ENCODE measurements at places on chromosomes 3 and 15.

DNA sequence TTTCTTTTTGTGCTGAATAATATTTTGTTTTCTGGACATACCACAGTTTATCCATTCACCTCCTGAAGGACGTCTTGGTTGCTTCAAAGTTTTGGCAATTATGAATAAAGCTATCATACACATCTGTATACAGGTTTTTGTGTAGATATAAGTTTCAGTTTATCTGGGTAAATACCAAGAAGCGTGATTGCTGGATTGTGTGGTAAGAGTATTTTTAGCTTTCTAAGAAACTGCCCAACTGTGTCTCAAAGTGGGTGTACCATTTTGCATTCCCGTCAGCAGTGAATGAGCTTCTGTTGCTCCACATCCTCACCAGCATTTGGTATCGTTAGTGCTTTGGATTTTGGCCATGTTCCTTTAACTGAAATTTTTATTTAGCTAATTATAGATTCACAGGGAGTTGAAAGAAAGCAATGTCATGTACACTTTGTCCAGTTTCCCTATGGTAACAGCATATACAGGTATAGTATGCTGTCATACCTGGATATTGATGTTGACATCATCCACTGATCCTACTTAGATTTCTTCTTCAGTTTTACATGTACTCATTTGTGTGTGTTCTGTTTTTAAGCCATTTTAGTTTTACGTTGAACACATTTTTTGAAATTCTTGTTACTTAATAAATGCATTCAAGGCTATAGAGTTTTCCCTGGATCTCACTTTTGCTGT is 11.9 kb downstream of the ARID3B start:
- no peak for DNase-seq

DNA sequence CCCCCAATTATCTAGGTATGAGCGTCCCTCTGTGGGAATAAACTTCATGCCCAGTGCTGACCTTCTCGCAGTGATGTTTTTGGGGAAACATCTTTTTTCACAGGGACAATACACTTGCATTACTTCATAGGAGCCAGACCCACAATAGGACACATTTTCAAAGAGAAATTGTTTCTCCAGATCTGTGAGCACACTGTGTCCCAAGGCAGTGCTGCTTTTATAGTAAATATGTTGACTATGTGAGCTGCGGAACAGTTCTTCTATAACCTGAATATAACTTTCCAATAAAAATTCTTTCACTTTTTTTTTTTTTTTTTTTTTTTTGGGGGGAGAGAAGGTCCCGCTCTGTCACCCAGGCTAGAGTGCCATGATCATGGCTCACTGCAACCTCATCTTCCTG is 17.4 kb upstream of the THSD4 start:
- DNase-seq: no peak

DNA sequence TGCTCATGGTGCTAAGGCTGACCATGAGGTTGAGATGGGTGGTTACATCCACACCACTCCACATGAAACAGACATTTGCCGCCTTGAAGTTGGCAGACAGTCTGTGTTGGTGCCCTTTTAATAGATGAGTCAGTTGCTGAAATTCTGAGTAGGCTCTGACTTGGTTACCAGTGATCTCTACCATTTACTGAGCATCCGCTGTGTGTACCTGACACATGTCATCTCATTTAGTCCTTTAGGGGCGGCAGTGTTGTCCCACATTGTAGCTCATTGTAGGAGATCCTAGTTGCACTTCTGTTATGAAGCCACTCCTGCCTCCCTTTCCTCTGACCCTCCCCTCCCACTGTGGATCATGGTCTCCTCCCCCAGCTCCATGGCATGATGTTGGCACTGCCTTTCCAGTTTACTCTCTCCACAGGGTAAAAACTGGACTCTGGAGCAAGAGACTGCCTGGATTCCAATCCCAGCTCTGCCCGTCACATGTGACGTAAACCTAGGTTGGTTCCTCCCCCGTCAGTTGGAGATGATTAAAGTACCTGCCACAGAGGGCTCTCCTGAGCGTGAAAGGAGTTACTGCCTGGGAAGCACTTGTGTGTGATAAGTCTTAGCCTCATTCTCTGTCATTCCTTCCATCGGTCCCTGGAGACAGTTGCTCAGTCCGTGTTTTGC is 21.6 kb downstream of the SLCO3A1 start:
- no peak for DNase-seq

- DNase-seq: no peak
These were observed 9.4 kb upstream of the SEMA3B start for GRCh38 chr3:50259432-50260026.

GRCh38 chr15:41133454-41133853 is 17.4 kb upstream of the INO80 start:
- DNase-seq: no peak

DNA sequence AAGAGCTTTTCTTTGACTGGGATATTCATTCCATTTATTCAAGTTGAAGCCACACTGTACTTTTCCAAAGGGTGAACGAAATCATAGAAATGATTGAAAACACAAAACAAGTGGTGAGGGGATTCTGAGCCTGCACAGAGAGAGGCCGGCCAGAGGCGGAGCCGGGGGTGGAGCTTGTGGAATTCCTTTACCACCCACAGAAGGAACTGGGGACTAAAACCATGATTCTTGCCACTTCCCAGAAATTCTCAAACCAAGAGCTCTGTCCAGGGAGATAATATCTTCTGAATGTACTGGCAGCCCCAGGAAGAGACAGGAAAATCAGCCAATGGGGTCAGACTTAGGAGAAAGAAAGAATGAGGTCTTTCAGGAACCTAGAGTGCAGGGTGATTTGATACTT is 20.8 kb downstream of the FBN1 start:
- DNase-seq: no peak

- DNase-seq: no peak
These were observed 4.6 kb downstream of the RBM15B start for GRCh38 chr3:51395493-51396213.

DNA sequence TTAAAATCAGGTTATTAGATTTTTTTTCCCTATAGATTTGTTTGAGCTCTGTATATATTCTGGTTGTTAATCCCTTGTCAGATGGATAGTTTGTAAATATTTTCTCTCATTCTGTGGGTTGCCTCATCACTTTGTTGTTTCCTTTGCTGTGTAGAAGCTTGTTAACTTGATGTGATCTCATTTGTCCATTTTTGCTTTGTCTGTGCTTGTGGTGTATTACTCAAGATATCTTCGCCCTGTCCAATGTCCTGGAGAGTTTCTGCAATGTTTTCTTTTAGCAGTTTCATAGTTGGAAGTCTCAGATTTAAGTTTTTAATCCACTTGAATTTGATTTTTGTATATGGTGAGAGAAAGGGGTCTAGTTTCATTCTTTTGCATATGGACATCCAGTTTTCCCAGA is 699.1 kb downstream of the NAALADL2 start:
- no peak for DNase-seq

- DNase-seq: no peak
These were observed 34.1 kb upstream of the ATG7 start for GRCh38 chr3:11238060-11238459.

- DNase-seq: no peak
These were observed 36.4 kb downstream of the DNAJB8 start for GRCh38 chr3:128430301-128430700.

DNA sequence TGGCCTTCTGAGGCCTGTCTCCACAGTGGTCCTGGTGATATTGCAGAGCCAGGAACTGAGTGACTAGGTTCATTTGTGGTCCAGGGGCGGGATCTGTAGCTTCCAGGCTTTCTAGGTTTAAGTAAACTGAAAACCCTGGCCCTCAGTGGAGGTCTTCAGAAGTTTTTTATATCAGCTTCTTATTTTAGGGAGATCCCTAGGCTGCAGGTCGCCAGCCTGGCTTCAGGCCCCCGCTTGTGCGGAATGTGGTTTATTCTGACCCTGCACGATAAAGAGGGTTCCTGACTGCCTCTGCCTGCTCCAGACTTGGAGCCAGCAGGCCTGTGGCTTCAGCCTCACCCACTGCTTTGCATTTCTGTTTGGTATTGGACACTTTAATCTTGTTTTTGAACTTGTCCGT is 133.9 kb upstream of the PLXNA1 start:
- DNase-seq: no peak

DNA sequence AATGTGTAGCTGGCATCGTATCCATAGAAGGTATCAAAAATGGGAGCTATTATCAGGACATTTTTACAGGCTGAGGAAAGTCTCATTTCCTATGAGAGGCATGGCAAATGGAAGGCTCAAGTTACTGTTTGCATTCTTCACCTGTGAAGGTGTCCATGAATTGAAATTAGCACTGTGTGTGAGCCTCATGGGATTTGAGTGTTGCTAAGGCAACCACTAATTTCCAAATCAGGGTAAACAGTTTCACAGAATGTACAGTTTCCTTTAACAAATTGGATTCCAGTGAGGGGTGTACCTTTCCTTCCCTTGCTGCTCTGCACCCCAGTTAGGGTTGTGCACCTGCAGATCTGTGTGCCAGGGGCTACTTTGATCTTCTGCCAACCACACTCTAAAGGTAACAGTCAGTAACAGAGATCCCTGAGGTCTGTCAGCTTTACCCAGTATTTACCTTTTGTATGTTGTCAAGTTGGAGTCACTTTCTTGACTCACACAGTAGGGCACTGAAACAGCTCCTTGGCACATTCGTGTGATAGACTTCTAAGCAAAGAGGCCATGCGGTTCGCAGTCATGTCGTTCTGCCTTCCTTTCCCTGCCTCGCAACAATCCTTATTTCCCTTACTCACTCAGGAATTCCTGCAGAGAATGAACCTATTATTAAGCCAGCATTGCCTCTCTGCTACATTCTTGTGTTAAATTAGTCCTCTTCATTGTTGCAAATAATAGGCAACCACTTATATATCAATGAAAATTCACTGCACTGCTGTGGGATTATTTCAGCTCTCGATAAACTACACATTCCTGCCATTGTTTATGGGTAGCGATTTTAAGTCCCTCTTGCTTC is 129.8 kb upstream of the GBE1 start:
- peak; percentile 11 for DNase-seq

DNA sequence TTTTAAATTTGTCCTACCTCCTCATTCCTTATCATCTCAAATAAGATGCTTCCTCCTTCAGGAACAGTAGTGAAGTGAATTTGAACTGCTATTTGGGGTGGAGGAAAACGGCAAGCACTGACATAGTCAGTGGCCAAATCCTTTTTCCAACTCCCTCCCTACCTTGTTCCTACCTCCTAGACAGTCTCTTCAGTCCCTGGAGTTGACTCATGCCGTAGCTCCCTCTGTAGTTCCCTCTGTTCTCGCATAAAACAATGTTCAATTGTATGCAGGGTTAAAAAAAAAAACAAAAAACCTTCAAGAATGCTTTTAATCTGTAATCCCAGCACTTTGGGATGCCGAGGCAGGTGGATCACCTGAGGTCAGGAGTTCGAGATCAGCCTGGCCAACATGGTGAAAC is 1.4 kb downstream of the UBR1 start:
- DNase-seq: no peak

DNA sequence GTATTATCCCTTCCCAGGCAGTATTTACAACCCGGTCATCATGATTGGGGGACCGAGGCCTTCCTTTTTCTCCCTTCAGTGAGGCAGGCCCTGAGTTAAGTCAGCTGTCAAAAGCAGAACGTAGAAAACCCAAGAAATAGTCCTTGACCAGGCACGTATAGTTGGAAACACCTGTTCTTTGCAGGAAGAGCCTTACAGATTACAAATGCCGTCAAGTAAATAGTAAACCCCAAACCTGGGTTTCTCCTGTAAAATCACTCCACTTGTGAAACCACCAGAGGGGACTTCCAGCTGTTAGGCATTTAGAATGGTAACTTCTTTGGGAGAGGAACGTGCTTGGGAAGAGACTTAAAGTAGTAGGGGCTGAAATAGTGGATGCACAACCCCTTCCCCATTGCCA is 1.0 kb upstream of the BTBD1 start:
- DNase-seq: no peak

DNA sequence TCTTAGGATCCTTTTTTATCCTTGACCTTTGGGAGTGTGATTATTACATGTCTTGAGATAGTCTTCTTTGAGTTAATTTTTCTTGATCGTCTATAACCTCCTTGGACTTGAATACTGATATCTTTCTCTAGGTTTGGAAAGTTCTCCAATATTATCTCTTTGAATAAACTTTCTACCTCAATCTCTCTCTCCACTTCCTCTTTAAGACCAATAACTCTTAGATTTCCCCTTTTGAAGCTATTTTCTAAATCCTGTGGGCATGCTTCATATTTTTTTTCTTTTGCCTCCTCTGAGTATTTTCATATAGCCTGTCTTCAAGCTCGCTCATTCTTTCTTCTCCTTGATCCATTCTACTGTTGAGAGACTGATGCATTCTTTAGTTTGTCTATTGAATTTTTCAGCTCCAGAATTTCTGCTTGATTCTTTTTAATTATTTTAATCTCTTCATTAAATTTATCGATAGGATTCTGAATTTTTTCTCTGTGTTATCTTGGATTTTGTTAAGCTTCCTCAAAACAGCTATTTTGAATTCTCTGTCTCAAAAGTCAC is 12.1 kb downstream of the USF3 start:
- no peak for DNase-seq

- DNase-seq: no peak
These were observed 51.9 kb upstream of the GNB4 start for GRCh38 chr3:179503152-179503551.

- DNase-seq: no peak
These were observed 34.6 kb downstream of the HSPBAP1 start for GRCh38 chr3:122758877-122759560.

- DNase-seq: no peak
These were observed 110.4 kb downstream of the RPL22L1 start for GRCh38 chr3:170759511-170760173.

DNA sequence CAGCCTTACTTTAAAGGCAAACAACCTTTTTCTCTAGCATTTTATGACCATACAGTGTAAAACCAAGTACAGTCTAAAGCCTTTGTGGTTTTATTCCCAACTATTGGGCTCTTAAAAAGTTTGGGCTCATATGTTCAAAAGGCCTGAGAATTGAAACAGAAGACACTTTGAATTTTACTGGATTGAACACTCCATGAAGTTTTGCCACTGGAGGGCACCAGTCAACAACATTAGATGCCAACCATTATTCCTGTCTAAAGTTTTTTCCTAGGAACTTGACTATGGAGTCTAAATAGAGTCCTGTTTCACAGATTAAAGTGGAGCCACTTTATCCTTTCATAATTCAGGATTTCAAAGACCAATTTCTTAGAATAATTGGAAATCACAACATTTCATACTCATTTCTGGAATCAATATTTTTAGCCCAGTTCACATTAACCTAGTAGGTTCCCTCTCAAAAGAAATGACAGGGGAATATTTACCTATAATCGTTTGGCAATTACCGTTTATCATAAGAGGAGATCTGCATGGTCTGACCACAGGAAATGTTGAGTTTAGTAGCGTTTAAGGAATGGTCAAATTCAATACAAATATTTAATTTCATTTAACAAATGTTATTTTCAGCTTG is 244.1 kb upstream of the PDZRN3 start:
- peak; percentile 30 for DNase-seq

GRCh38 chr15:48710952-48711495 is 65.5 kb upstream of the FBN1 start:
- no peak for DNase-seq
